NCI-H526 treated with DMSO at 0.1 percent for 48 hours (cell line): ENCODE measurements at places on chromosomes 6 and 20.
A peak's percentile ranks its signal among the peaks of the same experiment; 100 is the strongest.

GRCh38 chr20:2984956-2985661, 58.3 kb upstream of the GNRH2 start:
- DNase-seq, result no peak

- no peak for DNase-seq
Measured at GRCh38 chr6:84033523-84034451, at the start of gene MRAP2. Gene MRAP2, plus strand, starts transcription at chr6:84033772. Its CDS starts 21,547 bp downstream, at chr6:84055319.

DNA sequence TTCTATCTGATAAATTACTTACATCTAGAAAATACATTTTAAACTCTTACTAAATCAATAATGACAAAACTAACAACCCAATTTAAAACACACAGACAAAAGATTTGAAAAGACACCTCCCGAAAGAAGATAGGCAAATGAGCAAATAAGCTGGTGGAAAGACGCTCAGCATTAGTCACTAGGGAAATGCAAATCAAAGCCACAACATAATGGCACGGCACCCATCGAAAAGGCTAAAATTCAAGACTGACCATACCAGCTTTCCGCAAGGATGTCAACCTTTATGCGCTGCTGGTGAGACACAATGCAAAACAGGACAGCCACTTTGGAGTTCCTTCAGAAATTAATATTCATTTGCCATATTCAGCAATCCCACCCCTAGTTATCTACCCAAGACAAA, 25.9 kb downstream of the TAF4 start:
- peak; percentile 72 for DNase-seq

DNA sequence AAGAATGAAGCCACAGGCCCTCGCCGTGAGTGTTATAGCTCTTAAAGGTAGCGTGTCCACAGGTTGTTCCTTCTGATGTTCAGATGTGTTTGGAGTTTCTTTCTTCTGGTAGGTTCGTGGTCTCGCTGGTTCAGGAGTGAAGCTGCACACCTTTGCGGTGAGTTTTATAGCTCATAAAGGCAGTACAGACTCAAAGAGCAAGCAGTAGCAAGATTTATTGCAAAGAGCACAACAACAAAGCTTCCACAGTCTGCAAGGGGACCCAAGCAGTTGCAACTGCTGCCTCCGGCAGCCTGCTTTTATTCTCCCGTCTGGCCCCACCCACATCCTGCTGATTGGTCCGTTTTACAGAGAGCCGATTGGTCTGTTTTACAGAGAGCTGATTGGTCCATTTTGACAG, 5.2 kb downstream of the HIVEP1 start:
- no peak for DNase-seq

GRCh38 chr20:48747840-48748414, 79.9 kb downstream of the PREX1 start:
- no peak for DNase-seq

DNA sequence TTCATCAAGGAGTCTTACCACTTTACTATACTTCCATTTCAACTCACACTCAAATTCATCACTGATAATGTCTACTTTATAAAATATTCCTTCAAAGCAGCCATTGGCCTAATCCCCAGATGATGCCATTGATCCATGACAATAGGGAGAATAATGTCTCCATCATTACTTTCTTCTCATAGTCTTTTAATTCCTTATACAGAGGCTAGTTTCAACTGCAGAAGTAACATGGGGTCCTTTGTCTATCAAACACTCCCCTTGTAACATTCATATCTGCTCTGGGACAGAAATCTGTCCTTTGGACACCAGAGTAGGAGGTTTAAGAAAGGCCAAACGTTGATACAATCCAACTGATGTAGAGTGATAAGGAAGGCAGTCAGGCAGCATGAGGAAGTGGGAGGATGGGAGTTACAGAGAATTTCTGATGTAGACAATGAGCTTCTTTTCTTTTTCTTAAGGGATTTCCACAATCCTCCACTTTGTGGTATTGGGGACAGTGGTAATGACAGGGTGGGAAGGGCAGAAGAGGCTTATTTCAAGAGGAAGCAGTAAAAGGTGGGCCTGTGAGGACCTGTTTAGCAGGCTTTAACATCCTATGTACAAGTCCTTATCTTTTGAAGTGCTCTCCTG, 18.9 kb upstream of the HLA-DOA start:
- no peak for DNase-seq

DNA sequence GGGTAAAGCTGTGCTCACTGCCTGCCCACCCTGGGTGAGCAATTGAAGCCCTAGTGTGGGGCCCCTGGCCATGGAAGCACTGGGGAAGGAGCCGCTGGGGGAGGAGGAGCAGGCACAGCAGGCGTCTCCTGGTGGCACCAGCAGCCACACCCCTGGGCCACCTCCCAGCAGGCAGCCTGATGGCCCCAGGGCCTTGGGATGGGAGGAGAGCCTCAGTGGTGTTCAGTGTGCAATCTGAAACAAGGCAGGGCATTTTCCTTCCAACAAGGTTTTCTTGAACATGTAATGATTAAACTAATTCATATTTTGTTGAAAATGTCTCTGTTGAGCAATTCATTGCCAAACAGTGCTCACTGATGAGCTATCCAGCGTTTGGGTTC, 151.0 kb downstream of the ZDHHC14 start:
- DNase-seq, result no peak

- DNase-seq, result no peak
Measured at GRCh38 chr6:111975466-111975865, 78.4 kb upstream of the CCN6 start.

DNA sequence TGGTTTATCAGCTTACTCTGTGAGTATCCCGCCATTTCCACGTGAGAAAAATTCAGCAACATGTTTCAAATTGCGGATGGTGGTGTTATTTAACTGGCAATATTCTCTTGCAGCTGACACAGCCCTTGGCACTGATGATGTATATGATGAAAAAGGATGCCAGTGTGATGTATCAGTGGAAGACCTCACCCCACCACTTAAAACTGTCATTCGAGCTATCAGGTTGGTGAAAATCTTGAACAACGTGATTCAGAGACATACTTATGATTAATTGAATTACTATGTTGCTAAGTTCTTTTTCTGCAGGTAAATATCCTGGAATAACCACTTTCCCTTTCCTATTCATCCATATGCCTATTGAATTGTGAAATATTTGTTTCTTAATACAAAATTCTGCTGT, 55.7 kb downstream of the KHDC1L start:
- no peak for DNase-seq

DNA sequence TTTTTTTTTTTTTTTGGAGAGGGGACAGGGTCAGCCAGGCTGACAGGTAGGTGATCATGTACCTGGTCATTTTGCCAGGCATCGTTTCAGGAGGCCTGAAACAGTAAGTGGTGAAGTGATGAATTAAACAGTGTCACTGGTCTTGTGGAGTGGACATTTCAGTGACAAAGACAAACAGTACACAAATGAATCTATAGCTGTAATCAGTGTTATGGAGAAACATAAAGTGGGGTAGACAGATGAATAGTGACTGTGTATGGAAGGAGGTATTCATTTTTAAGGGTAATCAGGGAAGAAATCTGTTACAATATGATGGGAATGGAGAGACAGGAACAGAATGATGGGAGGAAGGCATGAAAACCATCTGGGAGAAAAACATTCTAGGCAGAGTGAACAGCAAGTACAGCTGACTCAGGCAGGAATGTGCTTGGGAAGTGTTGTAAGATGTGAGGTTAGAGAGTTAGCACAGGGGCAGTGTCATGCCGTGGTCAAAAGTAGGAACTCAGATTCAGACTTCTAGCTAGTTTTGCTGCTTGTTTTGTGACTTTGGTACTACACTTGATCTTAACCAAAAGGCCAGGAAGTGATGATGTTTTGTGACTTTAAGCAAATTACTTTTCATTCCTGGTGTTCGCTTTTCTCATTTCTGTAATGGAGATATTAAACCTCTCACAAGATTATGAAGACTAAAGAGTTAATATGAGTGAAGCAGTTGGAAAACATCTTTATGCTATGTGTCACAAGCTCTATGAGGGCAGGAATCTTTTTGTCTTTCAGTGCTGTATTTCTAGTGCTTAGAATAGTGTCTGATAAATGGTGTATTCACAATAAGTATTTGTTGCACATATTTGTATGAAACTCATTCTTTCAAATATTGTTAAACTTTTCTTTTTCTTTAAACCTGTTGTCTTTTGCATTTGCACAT, 43.4 kb downstream of the QKI start:
- DNase-seq, result no peak

DNA sequence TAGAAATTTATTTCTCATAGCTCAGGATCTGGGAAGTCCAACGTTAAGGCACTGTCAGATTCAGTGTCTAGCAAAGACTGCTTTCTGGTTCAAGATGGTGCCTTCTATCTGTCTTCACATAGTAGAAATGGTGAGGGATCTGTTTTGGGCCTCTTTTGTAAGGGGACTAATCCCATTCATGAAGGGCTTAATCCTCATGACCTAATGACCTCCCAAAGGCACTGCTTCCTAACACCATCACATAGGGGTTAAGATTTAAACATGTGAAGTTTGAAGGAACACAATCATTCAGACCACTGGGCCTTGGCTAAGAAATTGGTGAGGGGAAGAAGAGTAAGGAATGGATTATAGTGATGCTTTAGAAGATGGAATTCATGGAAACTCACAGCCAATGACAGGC, 237.6 kb downstream of the PACRG start:
- no peak for DNase-seq

GRCh38 chr6:38775870-38776269, 60.8 kb downstream of the DNAH8 start:
- DNase-seq, result no peak

GRCh38 chr6:82363428-82364086, at the start of gene TPBG:
Gene TPBG, plus strand, starts transcription at chr6:82363817. Its CDS starts 1,145 bp downstream, at chr6:82364962.
- peak; percentile 74 for DNase-seq

GRCh38 chr20:43915211-43916072, 790 bp downstream of the TOX2 start:
- no peak for DNase-seq

DNA sequence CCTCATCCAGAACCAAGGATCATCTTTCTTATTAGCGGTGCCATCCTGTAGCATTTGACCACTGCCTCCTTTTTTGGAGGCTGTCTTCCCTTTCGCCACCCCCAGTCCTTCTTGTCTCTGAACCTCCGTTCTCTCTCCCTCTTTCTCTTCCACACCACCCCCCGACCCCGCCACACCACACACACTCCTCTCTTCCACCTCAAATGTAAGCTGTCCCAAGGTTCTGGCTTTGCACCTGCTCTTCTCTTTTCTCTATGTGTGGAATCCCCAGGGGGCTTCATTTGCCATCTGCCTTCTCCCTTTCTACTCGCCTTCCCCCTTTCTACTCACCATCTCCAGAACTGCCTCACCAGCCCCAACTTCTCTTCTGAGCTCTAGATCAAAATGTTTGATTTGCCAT, 111.3 kb upstream of the CDYL start:
- DNase-seq, result no peak

DNA sequence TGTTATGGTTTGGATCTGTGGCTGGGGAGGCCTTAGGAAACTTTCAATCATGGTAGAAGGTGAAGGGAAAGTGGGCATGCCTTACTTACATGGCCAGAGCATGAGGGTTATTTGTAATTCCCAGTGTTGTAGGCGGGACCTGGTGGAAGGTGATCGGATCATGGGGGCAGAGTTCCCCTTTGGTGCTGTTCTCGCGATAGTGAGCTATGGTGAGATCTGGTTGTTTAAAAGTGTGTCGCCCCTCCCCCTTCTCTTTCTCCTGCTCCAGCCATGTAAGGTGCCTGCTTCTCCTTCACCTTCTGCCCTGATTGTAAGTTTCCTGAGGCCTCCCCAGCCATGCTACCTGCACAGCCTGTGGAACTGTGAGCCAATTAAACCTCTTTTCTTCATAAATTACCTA, 145.8 kb downstream of the TFAP2C start:
- no peak for DNase-seq

DNA sequence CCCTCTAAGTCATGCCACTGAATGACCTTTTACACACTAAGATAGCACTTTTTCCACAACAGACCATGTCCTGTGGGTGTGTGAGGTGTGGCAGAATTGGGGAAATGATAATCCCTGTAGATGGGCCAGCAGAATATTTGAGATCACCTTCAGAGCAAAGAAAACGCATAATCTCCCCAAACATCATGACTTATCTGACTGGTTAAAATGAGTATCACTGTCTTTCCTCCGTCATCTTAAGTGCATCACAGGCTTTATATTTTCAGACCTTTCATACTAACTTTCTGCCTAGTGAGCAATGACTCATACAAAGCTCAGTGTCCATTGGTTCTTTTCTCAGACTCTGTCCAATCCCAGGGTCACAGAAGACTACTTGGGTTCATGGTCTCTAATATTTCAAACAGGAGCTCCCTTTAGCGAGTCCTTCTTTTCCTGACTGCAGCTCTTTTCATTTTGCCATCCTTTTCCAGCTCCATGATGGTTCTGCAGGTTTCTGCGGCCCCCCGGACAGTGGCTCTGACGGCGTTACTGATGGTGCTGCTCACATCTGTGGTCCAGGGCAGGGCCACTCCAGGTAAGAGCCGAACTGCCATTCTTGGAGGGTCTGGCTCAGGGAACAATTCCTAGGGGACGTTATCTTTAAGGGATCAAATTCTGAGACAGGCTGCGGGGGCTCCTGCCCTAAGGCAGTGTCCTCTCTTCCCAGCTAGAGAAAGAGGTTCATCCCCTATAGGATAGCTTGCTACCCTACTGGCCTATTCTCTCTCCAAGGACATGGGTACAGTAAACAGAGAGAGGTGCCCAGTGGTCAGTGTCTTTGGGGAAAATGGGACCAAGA, at the start of gene HLA-DPB1:
Gene HLA-DPB1 (plus strand): TSS at position 423 of the 838 bp plus-strand sequence. CDS start 52 bp downstream, at position 475.
- DNase-seq, result peak; percentile 70

GRCh38 chr20:44018259-44018941, 103.7 kb downstream of the TOX2 start:
- no peak for DNase-seq

- no peak for DNase-seq
Measured at GRCh38 chr6:169982461-169983386, 231.3 kb downstream of the ERMARD start.

DNA sequence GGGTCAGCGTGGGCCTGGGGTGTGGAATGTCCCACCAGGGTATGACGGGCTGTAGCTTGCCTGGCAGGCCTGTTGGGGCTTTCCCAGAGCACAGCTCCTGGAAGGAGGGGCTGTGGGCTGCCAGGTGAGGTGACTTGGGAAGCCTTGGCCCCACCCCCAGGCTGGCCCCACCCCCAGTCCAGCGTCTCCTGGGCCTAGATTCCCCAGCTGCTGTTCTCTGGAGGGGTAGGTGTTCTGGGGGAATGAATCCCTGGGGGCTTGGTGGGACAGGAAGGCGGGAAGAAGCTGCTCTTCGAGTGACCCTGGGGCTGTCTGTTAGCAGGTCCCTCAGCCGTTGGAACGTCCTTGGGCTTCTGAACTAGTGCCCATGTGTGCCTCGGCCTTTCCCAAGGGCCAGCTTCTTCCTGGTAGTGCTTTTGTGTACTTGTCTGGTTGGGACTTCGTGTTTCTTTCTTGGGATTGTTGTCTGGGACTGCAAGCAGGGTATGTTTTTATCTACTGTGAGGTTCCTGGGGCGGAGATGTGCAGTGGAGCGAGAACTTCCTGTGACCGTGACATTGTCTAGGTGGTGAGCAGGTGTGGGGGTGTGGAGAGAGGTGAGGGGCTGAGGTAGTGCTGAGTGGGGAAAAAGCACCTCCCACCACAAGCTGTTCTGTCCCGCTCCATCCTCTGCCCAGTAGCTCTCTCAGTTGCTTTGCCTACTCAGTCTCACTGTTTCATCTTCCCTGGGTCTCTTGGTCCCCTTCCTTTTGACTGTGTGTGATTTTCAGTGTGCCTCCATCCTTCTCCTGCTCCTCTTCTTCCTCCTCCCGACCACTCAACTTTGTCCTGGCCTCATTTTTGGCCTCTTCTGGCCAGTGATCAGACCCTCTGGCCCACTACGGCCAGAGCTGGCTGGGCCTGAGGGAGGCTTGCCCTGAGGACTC, 1.3 kb upstream of the DDR1 start:
- peak; percentile 78 for DNase-seq
